ENCODE measurements at places on chromosomes 6 and 20.

- peak overlapping the region; percentile 90 for H3K4me3 ChIP-seq
- H3K4me1 ChIP-seq, result peaks cover 37% of the 10 kb centered on the region
- H3K27ac ChIP-seq, result peak overlapping the region; percentile 93
- no peaks in the 10 kb centered on the region for H3K36me3 ChIP-seq
- no peak for DNase-seq
Measured at GRCh38 chr6:111872401-111873177, 663 bp downstream of the FYN start.

GRCh38 chr20:54340206-54340605 lies 132.3 kb downstream of the PFDN4 start:
- H3K4me1 ChIP-seq, result no peaks in the 10 kb centered on the region
- no peaks in the 10 kb centered on the region for H3K36me3 ChIP-seq
- H3K27me3 ChIP-seq, result no peaks in the 10 kb centered on the region
- no peak overlapping the region for H3K27ac ChIP-seq
- DNase-seq, result no peak

DNA sequence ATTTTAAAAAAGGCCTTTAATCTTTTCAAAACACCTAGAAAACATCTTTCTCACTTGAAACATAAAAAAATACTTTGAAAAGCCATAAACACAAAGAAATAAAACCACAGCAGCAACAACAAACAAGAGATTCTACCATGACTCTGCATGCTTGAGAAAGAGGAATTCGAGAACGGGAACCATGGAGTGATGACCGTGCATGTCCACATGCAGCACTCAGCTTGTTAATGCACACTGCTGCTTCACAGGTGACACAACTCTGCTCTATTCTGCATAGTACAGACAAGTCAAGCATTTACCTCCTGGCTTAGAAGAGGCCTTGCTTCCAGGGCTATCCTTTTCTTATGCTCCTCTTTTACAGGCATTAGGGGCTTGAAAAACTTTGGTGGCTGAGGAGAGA lies 64.9 kb upstream of the NUP153 start:
- no peaks in the 10 kb centered on the region for H3K4me1 ChIP-seq
- no peak for DNase-seq
- H3K27ac ChIP-seq, result no peak overlapping the region
- H3K27me3 ChIP-seq, result no peaks in the 10 kb centered on the region

- no peak for DNase-seq
- H3K4me3 ChIP-seq, result peak overlapping the region; percentile 77
- H3K27ac ChIP-seq, result peak overlapping the region; percentile 94
- H3K36me3 ChIP-seq, result peaks cover 12% of the 10 kb centered on the region
Measured at GRCh38 chr20:36544134-36545018, 3.1 kb downstream of the MYL9 start.

DNA sequence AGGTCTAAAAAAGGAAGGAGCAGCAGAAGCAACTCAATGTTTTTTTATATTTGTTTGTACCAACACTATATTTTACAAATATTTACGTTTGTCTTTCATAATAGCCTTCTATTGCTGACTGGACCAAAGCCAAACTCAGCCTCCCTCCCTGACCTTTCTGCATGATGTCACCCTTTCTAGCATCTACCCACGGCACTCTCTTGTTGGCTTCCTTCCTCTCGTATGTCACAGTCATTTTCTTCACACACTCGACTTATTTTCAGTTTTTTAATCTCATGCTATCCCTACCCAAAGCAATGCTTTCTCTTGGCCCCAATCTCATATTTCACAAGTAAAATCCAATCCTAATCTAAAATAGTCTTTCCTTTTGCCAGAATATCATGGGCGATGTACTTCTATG lies 16.3 kb upstream of the FAM8A1 start:
- no peak for DNase-seq
- no peaks in the 10 kb centered on the region for H3K27me3 ChIP-seq
- H3K4me3 ChIP-seq, result no peak overlapping the region

- no peaks in the 10 kb centered on the region for H3K36me3 ChIP-seq
- no peak overlapping the region for H3K27ac ChIP-seq
- no peak overlapping the region for H3K4me3 ChIP-seq
- DNase-seq, result no peak
- peaks cover 14% of the 10 kb centered on the region for H3K4me1 ChIP-seq
Measured at GRCh38 chr6:15947923-15948322, 181.0 kb upstream of the MYLIP start.

GRCh38 chr20:10309326-10309725 lies 90.7 kb downstream of the SNAP25 start:
- H3K4me3 ChIP-seq, result no peak overlapping the region
- no peaks in the 10 kb centered on the region for H3K27me3 ChIP-seq
- H3K36me3 ChIP-seq, result no peaks in the 10 kb centered on the region
- no peak for DNase-seq
- H3K27ac ChIP-seq, result no peak overlapping the region
- H3K4me1 ChIP-seq, result no peaks in the 10 kb centered on the region

DNA sequence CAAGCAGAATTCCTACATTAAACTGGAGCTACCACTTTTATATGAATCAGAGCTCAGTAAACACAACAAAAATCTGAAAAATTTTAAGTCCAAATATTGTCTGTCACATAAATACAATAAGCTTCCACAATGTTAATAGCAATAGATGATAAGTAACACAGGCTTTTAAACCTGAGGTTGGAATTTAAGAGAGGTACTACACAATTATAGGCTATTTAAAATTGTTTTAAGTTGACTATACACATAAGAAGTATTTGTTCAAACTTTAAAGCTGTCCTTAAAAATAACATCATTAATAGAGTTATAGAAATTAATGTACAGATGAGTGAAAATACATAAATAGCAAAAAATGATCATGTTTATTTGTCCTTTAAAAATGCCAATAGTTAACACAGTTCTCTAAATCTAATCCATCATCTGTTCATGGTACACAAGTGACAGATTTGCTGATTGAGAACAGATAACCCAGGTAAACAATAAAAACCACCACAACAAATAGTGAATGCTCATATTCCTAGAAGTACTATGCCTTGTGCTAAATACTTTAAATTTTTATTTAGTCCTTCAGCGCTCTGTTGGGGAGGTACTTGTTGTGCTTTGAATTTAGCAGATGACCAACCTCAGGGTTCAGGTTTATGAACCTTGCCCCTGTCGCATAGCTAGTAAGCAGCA lies 382.3 kb upstream of the ID4 start:
- H3K36me3 ChIP-seq, result no peaks in the 10 kb centered on the region
- H3K27me3 ChIP-seq, result no peaks in the 10 kb centered on the region
- H3K4me1 ChIP-seq, result no peaks in the 10 kb centered on the region
- DNase-seq, result no peak

DNA sequence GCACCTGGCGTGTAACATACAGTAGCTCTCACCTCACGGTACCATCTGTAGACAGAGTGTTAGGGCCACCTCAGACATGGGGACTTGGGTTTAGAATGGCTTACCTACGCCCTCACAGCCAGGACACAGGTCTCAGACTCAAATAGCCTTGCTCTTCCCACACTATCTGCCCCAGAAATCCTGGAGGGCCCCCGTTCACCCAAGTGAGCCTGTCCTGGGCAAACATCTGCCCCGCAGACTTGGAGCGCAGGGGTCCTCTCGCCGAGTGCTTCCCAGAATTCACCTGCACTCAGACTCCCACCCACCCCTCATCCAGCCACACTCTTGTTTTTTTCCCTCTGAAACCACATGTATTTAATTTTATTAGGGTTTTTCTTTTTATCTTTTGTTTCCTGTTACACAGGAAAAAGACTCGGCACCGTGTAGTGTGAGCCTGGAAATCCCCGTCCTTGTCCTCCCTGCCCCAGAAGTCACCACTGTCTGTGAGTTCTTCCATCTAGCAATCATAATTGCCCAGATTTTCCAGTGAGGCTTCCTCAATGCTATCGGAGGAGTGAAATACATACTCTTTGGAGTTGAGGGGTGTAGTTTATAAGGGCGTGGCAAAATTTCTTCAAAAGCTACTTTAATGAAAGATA lies 17.1 kb upstream of the MAP1LC3A start:
- H3K27ac ChIP-seq, result no peak overlapping the region
- H3K36me3 ChIP-seq, result peaks cover 27% of the 10 kb centered on the region
- H3K4me1 ChIP-seq, result peaks cover 10% of the 10 kb centered on the region
- no peak for DNase-seq

DNA sequence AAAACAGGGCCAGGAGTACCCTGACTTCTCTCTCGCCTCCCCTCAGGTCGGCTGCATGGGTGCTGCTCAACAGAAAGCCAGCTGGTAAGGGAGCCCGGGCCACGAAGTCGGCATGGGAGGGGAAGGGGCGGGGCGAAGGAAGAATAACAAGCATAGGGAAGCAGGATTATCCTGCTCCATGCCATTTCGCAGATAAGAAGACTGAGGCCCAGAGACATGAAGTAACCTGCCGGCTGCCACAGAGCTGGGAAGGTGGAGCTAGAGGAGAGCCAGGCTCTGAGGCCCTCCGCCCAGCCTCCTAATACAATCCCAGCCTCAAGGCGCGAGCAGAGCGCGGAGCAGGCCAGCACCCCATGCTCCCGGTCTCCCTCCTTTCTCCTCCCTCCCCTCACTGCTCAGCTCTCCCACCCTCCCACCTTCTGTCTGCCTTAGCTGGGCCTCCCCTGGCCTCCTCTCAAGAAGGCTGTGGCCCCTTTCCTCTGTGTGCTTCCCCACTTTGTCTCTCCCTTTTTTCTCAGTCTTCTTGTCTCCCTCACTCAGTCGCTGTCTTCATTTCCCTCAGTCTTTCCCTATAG lies 13.2 kb upstream of the HMGA1 start:
- peak overlapping the region; percentile 75 for H3K4me3 ChIP-seq
- peak overlapping the region; percentile 100 for H3K27ac ChIP-seq
- no peak for DNase-seq
- H3K36me3 ChIP-seq, result no peaks in the 10 kb centered on the region
- H3K4me1 ChIP-seq, result peaks cover 29% of the 10 kb centered on the region

- H3K4me1 ChIP-seq, result peaks cover 26% of the 10 kb centered on the region
- DNase-seq, result no peak
- no peaks in the 10 kb centered on the region for H3K27me3 ChIP-seq
- peak overlapping the region; percentile 55 for H3K4me3 ChIP-seq
Measured at GRCh38 chr6:26195924-26196845, 109.0 kb downstream of the HFE start.

DNA sequence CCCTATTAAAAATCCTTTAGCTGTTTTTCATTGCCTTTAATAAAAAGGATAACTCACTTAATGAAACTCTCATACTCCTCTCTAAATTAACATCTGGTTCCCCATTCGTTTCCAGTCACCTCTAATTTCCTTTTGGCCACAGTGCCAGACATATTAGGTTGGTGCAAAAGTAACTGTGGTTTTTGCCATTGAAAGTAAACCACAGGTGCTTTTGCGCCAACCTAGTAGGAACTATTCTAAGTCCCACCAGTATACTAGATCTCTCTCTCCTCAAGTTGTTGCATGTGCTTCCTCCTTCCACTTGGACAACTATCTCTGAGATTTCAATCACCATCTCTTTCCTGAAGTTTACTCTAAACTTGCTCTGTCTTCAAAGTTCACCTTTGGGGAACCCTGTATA lies 961.1 kb downstream of the TBC1D32 start:
- no peaks in the 10 kb centered on the region for H3K27me3 ChIP-seq
- H3K4me3 ChIP-seq, result no peak overlapping the region
- no peaks in the 10 kb centered on the region for H3K36me3 ChIP-seq

GRCh38 chr6:83827050-83827449 lies 26.1 kb upstream of the RIPPLY2 start:
- H3K4me3 ChIP-seq, result no peak overlapping the region
- DNase-seq, result no peak
- H3K27ac ChIP-seq, result no peak overlapping the region
- H3K27me3 ChIP-seq, result no peaks in the 10 kb centered on the region

DNA sequence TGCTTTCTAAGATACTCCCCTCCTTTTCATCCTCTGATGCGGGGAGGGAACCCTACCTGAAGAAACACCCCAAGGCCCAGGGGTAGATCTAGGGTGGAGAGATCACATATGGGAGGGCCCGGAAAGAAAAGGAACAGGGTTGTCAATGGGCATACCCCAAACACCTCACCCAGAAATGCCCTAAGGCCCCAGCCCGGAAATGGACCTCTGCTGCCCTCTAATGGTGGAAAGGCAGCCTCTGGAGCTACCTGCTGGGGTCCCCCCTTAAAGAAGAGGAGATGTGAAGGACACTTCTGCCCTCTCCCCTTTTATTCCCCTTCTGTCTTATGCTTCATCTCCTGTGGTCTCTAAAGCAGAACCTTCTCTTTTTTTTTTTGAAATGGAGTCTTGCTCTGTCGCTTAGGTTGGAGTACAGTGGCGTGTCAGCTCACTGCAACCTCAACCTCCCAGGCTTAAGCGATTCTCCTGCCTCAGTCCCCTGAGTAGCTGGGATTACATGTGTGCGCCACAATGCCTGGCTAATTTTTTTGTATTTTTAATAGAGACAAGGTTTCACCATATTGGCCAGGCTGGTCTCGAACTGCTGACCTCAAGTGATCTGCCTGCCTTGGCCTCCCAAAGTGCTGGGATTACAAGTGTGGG lies 458 bp upstream of the ARMC12 start:
- no peak for DNase-seq
- peaks cover 45% of the 10 kb centered on the region for H3K4me1 ChIP-seq
- no peak overlapping the region for H3K4me3 ChIP-seq
- no peaks in the 10 kb centered on the region for H3K36me3 ChIP-seq

DNA sequence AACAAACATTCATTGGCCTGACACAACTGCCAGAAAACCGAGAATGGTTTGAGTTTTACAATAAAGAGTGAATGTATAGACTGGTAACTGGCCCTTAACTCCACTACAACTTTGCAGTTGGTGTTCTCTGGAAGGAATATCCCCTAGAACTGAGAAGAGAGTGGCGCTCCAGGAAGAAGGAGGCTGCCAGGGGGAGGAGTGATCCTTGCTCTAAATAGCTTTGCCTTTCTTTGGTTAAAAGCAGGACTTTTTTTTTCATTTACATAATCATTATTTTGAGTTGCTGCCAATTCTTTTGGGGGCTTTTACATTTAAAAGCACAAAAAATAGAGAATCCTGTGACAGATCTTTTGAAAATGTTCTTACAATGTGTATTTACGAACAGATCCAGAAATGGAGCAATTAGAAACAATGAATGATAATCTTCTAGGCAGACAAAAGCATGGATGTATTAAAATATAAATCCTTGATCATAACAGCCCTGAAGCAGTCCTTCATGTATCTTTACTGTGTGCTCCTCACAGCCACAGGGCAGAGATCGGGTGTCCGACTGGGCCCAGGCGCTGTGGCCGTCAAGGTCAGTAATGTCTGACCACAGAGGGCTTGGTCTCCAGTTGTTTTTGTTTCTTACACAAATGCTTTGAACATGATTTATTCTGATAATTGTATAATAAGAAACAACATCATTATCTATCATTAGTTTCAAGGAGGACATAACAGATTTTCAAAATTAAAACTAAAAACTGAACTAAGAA lies 612.2 kb downstream of the HDGFL1 start:
- no peaks in the 10 kb centered on the region for H3K27me3 ChIP-seq
- DNase-seq, result no peak
- H3K36me3 ChIP-seq, result no peaks in the 10 kb centered on the region
- H3K4me1 ChIP-seq, result no peaks in the 10 kb centered on the region
- H3K27ac ChIP-seq, result no peak overlapping the region

DNA sequence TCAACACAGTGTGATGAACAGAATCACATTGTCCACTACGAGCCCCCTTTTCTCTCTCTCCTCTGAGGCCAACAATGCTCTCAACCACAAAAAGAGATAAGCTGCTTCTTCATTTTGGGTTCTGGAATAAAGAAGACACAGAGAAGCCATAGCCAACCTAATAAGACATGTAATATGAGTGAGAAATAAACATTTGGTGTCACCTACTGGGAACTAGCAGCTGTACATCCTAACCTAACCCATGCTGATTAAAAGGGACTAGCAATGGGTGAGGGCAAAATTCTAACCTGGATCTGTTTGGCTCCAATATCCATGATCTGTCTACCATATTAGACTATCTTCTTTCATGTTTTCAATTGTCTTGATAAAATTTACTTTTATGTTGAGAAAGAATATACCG lies 369.1 kb upstream of the MARCKS start:
- DNase-seq, result no peak
- H3K4me1 ChIP-seq, result no peaks in the 10 kb centered on the region
- no peak overlapping the region for H3K4me3 ChIP-seq
